Frontal cortex (tissue), 4 donors: ENCODE measurements at places on chromosomes 2 and 18. TPM values are rescaled to one million over a fixed set of nuclear protein-coding genes. Genes with fewer than 3 reads are reported as not detected.

DNA sequence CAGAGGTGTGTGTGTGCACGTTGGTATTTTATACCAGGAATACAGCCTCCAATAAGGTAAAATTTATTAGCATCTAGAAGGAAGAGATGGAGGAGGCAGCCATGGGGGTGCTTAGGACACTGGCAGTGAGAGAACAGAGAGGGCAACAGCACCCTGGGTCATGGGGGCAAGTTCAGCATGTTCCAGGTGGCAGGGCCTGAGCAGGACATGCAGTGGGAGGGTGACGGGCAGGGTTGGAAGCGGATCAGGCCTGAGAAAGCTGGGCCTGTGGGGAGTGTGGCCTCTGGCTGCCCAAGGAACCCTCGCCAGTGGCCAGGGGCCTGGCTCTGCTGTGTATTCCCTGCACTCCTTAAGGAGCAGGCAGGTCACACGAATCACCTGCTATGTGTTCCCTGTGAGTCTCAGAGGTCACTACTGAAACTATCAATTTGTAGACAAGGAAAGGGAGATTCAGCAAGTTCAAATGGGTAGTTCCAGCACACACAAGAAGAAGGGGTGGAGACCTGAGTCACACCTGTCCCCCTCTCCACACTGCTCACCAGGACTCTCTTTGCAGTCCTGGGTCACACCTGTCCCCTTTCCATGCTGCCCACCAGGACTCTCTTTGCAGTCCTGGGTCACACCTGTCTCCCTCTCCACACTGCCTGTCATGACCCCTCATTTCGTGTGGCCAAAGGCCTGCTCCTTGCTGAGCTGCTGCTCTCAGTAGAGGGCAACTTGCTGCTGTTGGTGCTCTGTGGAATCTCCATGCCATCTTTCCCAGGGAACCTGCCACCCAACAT, 463.9 kb upstream of the HS6ST1 start:
- no peak for DNase-seq

Gene COLEC11
- total RNA-seq = 0.41 TPM

DNA sequence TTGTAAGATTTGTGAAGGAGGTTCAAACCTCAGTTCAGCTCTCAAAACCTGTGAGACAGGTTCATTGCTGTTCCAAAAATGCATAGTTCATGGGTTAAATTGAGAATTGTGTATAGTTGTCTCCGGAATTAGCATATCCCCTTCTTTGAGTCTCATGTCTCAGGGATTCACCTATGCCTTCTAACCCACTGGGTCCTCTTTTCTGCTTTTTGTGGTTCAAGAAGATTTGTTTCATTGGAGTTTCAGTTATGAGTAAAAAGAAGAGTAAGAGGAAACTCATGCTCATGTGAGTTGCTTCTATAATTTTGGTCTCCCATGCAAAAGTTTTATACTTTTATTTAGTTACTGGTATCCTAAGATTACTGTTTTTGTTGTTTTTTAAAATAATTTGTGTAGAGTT, 1219.8 kb upstream of the ZEB2 start:
- DNase-seq = no peak

DNA sequence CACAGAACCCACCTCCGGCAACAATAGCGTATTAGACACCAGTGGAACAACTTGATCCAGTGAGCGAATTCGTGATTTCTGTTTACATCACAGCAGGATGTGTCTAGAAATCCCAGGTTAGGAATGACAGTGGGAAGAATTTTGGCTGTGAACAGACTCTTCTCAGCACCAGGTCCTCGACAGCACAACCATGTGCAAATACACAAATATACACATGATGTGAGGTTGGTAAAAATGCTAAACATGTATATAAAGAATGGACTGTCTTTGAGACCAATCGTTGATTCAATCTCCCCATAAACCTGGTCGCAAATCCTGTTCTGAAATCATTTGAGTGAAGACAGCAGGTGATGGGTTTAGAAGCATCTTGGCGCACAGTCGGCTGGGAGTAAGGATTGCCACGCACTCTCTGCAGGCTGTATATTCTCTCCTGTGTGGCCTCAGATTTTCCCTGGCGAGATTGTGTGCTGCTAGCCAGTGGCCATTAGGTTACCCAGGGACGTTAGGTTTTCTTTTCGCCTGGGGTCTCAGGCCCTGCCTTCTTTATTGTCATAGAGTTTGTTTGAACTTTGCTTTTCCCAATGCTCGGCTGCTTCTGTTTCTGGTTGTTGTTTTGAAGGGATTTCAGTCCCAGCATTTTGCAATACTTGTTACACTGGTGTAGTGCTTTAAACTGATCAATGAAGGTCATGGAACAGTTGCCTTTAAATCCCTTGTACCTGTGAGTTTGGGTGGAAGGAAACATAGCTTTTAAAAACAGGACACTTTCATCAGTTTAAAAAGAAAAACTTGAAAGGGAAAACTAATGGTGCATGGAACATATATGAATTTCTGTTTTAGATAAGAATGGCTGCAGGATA, 147.3 kb downstream of the ALPK2 start:
- DNase-seq = no peak

- DNase-seq = peak; percentile 89
These were observed at the start of the genes GEN1 and SMC6 for GRCh38 chr2:17753803-17754663. TSS of gene GEN1 (plus strand) at chr2:17754138. CDS start at chr2:17759944, 5,806 bp downstream. TSS of gene SMC6 (minus strand) at chr2:17753810. CDS start at chr2:17745946, 7,864 bp downstream.

GRCh38 chr2:230902180-230902899, 22.7 kb downstream of the GPR55 start:
- no peak for DNase-seq

GRCh38 chr18:6069103-6069502, 173.8 kb upstream of the TMEM200C start:
- no peak for DNase-seq

GRCh38 chr2:68088940-68089339, 26.1 kb upstream of the C1D start:
- no peak for DNase-seq

- no peak for DNase-seq
These were observed 87.4 kb downstream of the ADAM23 start for GRCh38 chr2:206530727-206531126.

Gene COLEC12
- 16.7 TPM for total RNA-seq

DNA sequence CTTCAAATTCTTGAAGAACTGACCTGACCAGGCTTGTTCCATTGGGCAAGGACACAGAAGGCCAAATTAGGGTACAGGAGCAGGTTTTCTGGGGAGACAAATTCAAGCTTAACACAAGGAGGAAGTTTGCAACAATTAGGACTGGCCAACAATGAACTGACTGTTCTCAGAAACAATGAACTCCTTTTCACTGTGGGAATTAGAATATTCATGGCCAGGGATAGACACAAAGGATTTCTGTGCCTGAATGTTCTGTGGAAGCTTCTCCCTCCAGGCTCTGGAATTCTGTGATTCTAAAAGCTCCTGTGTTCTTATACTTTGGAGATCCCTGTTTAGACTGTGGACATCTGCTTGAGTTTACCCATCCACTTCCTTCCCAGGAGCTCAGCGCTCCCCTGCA, 15.2 kb downstream of the SMYD1 start:
- peak; percentile 37 for DNase-seq

DNA sequence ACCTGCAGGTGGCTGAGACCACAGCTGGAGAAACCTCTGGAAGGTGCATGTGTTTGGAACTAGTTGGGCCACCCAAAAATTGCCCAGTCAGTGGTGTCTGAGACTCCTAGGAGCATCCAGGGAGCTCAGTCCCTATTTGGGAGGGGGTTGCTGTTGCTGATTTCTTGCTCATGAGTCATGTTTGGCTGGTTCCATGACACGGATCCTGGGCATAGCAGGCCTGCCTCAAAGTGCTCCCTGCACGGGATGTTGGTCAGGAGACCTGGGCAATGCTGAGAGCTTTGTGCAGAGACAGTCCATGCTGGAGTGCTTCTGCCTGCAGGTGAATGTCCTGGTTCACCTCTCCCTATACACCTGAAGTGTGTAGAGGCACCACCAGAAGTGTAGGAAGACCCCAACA, 194.2 kb downstream of the GLI2 start:
- no peak for DNase-seq

DNA sequence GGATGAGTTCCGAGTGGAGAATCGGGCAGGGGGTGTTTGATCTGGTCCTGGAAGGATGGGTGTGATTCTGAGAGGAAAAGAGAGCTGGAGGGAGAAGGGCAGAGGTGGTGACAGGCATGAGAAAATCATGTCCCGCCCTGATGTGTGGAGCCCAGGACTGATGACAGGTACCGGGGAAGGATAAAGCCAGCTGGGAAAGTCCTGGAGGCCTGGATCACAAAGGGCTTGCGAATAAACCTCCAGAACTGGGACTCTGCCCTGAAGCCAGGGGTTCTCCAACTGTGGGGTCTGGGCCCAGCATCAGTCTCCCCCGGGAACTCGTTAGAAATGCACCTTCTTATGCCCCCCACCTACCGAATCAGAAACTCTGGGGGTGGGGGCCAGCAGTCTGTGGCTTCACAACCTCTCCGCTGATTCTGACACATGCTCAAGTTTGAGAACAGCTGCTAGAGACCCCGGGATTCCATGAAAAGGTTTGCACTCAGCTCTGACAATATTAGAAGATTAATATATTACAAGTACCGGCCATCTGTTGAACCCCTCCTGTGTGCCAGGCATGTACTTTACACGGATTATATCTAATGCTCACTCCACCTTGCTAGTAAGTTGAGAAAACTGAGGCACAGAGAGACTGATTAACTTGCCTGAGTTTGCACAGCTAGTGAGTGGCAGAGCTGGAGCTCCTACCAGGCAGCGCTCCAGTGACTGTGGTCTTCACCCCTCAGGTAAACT, 8.0 kb downstream of the TNFRSF11A start:
- no peak for DNase-seq

- DNase-seq = no peak
These were observed 379.4 kb downstream of the SETBP1 start for GRCh38 chr18:45060102-45060501.

- no peak for DNase-seq
These were observed at the start of gene SCN1A for GRCh38 chr2:166127217-166128155. TSS of gene SCN1A (minus strand) at chr2:166128020. CDS start at chr2:166073621, 54,399 bp downstream.

DNA sequence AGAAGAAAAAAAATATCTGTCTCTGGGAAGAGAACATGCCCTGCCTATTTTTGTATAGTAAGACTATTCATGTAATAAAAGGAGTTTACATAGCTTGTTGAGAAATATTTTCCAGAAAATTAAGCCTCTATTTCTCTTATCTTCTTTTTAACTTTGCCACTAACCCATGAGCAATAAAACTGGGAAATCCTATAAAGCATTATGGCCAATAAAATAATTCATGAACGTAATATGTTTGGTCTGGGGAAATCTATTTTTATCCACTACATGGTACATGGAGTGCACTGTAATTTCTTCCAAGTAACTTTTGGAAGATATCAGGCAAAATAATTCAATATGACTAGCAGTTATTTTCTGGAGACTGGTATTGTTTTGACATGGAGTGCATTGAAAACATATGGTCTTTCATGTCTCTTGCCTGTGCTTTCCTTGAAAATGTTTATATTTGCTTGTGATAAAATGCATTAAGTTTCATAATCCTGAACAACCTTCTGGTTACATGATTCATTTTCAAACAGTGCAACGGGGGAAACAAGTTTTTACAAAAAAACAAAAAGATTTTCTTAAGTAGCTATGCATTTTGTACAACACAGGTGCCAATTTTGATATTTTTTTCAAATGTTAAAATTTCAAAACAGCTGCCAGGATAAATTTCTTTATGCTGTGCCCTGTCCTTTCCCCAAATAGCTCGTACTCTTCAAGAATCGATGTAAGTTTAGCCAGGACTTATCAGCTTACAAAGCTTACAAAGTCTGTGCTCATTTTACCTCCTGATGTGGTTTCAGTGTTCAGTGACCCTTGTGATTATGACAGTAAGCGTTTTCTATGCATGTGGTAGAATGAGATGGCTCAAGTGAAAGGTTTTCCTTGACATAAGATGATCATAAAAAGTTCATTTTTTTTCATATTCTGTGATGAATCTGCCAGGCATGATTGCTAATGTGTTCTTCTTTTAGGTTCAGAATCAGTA, 194.5 kb downstream of the UBE2E3 start:
- DNase-seq = no peak

Gene BCL11A
- 68.1 TPM for total RNA-seq

Gene EGR4
- total RNA-seq = not detected

DNA sequence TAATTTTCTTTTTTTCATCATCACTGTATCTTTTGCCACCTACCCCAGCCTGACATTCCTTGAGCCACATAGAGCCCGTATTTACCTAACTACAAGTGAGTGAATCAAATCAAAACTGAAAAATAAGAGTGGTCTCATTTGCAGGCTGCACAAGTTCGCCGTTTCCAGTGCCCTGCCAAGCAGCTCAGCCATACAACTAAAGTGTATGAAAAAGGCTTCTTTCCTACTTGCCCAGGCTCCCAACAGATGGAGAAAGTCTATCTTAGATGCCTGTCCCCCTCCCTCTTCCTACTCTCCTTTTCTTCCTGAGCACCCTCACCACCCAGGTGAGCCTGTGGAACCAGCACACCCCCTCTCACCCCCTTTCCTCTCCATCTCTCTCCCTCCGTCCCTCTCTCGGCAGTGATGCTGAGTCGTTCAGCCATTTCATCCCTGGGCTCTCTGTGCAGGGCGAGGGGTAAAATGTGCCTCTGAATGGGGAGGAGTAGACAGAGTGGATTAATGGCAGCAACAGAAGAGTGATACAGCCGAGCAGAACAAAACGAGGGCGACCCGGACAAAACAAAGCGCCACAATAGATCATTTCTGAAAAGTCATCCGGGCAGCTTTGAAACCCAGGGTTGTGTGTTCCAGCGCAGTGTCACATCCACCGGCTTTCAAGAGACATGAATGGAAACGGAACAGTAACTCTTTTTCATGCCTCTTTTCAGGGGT, 65.0 kb upstream of the POU3F3 start:
- no peak for DNase-seq

DNA sequence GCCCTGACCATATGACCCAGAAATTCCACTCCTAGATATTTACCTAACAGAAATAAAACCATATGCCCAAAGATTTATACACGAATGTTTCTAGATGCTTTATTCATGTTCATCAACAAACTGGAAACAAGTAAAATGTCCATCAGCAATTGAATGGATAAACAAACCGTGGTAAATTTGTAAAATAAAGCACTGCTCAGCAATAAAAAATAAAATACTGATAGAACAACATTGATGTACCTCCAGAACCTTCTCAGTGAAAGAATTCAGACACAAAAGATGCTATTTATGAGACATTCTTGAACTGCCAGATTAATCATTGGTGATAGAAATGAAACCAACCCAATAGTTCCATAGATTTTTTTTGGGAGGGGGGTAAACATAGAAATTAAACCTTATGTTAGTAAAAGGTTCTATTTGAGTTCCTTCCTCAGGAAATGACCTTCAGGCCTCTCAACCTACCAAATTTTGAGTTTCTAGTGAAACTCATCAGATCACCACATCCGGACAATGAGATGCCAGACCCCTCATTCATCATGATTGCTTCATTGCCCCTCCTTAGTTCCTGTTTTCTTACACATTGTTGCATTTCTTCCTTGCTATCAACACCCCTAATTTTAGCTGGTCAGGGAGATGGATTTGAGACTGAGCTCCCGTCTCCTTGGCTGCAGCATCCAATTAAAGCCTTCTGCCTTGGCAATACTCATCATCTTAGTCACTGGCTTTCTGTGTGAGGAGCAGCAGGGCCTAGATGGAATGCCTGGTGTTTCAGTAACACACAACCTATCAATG, 203.5 kb downstream of the LPIN1 start:
- no peak for DNase-seq
